GM23338 (cell line): ENCODE measurements at places on chromosomes 2 and 18. TPM values are rescaled to one million over a fixed set of nuclear protein-coding genes. Genes with fewer than 3 reads are reported as not detected.

- no peak for DNase-seq
Observed at GRCh38 chr2:238862701-238863100, 14.8 kb downstream of the TWIST2 start.

DNA sequence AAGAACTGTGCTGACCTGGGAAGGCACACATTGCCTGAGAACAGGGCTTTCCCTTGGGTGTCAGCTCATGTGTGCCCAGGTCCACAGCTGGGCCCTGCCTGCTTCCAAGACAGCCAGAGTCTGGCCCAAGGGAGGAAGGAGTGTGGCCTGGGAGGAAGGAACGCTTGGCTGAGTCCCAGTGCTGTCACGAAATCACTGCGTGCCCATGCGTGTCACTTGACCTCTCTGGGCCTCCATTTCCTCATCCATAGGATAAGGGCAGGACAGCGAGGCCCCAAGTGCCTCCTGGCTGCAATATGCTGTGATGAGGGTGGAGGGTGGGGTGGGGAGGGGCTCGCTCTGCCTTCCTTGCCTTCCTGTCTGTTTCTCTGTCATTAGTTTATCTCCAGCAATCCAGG, 642 bp upstream of the KCNK3 start:
- no peak for DNase-seq

- DNase-seq: no peak
Observed at GRCh38 chr2:98907966-98908905, 27.8 kb downstream of the CRACDL start.

CFAP65 gene
- 0.37 and 0.74 TPM in 2 replicates for polyA plus RNA-seq

- DNase-seq: no peak
Observed at GRCh38 chr2:129375632-129376425, 603.6 kb upstream of the RAB6C start.

GRCh38 chr2:211846036-211846400, 692.6 kb downstream of the ERBB4 start:
- no peak for DNase-seq
